ENCODE measurements at places on chromosomes 13 and 19. TPM values are rescaled to one million over a fixed set of nuclear protein-coding genes. Genes with fewer than 3 reads are reported as not detected.

FPR3 gene
- total RNA-seq: 9.8 TPM

PDX1 gene
- not detected for total RNA-seq

ZNF728 gene
- 0.53 TPM for total RNA-seq

SIGLEC8 gene
- 0.46 TPM for total RNA-seq

ZNF845 gene
- total RNA-seq: 7.6 TPM

AP1M2 gene
- total RNA-seq: 131 TPM

ACTN4 gene
- total RNA-seq: 1,014 TPM

ZFP30 gene
- 11.0 TPM for total RNA-seq

ZBTB32 gene
- not detected for total RNA-seq

MARK4 gene
- total RNA-seq: 15.7 TPM

ZNF345 gene
- total RNA-seq: 5.8 TPM

CEACAM4 gene
- total RNA-seq: 1.2 TPM

OR10H1 gene
- 0.07 TPM for total RNA-seq

KBTBD6 gene
- total RNA-seq: 2.6 TPM

ANGPTL8 gene
- total RNA-seq: not detected

DIRAS1 gene
- 0.20 TPM for total RNA-seq

TMEM238 gene
- 68.0 TPM for total RNA-seq

ZNF681 gene
- total RNA-seq: 5.4 TPM

KIR2DL4 gene
- total RNA-seq: 1.5 TPM

DHDH gene
- not detected for total RNA-seq

PSPN gene
- 2.8 TPM for total RNA-seq

SKA3 gene
- 2.4 TPM for total RNA-seq

FGF9 gene
- 1.2 TPM for total RNA-seq

C3 gene
- 261 TPM for total RNA-seq

FGF22 gene
- not detected for total RNA-seq

IZUMO4 gene
- 2.2 TPM for total RNA-seq

ATP4A gene
- total RNA-seq: not detected

IGSF23 gene
- not detected for total RNA-seq

SELENOV gene
- not detected for total RNA-seq

CCNE1 gene
- 4.4 TPM for total RNA-seq

KLF1 gene
- not detected for total RNA-seq

ZNF536 gene
- total RNA-seq: 1.3 TPM

HPN gene
- total RNA-seq: not detected

PSG7 gene
- not detected for total RNA-seq

GRIN2D gene
- total RNA-seq: 0.26 TPM

CFAP97D2 gene
- not detected for total RNA-seq

ADAMTSL5 gene
- total RNA-seq: 3.3 TPM

ZNF726 gene
- 1.7 TPM for total RNA-seq

ZNF253 gene
- 9.4 TPM for total RNA-seq

NLRP4 gene
- not detected for total RNA-seq

GARIN5A gene
- 3.0 TPM for total RNA-seq

SPACA6 gene
- total RNA-seq: 4.1 TPM

PEX11G gene
- 9.5 TPM for total RNA-seq

PVR gene
- total RNA-seq: 39.8 TPM

LILRB1 gene
- 4.9 TPM for total RNA-seq

LHB gene
- not detected for total RNA-seq

FBXO27 gene
- 10.2 TPM for total RNA-seq

All from mucosa of descending colon (tissue), 3 donors.